ENCODE measurements at places on chromosomes 13 and 19. TPM values are rescaled to one million over a fixed set of nuclear protein-coding genes. Genes with fewer than 3 reads are reported as not detected.

Gene NLRP5
- polyA plus RNA-seq = not detected

- DNase-seq = peak; percentile 75
Measured at GRCh38 chr19:38319421-38320258, at the start of gene KCNK6. Gene KCNK6 (plus strand): TSS chr19:38319845. CDS start chr19:38319951, 106 bp downstream.

Gene GJA3
- 2.4 TPM for polyA plus RNA-seq

DNA sequence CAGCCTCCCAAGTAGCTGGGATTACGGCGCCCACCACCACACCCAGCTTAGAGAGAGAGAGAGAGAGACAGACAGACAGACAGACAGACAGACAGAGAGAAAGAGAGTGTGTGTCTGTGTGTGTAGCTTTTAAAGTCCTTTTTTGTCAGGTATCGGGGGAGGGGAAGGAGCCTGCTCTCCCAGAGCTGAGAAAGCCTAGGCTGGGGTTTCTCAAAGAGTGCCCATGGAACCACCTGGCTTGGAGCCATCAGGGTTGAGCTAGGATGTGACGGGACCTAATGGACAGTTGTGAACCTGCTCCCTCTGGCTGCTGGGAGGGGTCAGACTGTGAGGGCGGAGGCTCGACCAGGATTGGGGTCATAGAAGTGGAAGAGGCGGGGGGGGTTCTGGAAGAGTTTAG, 16.6 kb downstream of the RFX1 start:
- DNase-seq = no peak

GRCh38 chr19:1917926-1918325, 12.7 kb downstream of the ADAT3 start:
- no peak for DNase-seq

Gene CEACAM8
- polyA plus RNA-seq = 0.15 TPM

- DNase-seq = no peak
Measured at GRCh38 chr19:42165146-42165545, 32.9 kb upstream of the POU2F2 start.

Gene ZNF98
- polyA plus RNA-seq = 0.35 TPM

All from muscle of leg (tissue), 16 donors.